AG10803 (cell line): ENCODE measurements at places on chromosomes 6 and 20.

DNA sequence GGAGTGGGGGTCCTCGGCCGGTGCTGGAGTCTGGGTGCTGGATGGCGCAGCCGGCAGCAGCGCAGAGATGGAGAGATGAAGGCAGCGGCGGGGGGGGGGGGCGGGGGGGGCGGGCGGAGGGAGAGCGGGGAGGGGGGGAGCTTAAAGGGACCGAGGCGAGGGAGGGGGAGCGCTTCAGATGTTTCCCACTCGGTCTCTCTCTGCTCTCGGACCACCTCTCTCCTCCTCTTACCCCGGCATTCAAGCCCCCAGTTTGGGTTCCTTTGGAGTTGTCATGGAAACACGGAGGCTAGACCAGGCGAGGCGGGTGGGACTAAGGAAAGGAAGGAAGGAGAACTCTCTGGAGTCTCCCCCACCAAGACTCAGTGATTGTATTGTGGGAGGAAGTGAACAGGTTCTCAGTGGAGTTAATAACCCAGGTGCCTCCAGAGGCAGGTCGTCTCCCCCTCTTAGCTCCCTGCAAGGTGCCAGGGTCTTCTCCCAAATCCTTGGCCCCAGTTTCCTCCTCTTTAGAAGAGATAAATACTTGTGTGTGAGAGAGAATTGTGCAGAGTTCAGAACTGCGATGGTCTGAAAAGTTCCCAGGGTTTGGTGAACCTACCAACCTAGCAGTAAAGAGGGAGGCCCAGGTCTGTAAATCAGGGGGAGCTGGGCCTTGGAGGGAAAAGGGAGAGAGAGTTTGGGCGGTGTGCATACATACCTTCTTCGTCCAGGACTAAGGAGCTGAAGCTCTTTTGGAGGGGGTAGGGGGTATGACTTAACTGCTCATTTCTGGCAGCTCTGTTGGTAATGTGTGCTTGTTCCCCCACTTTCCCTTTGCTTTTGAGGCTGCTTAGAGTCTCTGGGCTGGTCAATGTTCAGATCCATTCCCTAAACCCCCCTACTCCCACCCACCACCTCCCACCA is at the start of gene PRRT1:
TSS of gene PRRT1 (minus strand) at position 77 of the 906 bp plus-strand sequence. CDS start 112 bp downstream, outside the sequence.
- no peak for DNase-seq

GRCh38 chr20:61874421-61875068 is 191.1 kb downstream of the TAF4 start:
- DNase-seq, result peak; percentile 41

DNA sequence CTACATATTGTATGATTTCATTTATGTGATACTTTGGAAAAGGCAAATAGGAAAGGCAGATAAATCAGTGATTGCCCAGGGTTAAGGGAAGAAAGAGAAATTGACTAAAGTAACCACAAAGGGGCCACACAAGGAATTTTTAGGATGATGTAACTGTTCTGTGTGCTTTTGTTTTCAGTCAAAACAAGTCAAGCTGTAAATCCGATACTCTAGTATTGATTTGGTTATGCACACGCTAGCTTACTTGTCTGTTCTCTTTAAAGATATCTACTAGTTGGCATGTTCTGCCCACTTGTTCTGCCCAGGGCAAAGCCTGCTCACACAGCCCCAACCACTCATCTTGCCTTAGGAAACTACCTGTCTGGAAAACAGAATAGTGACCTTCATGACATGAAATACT is 6.4 kb downstream of the FBXL4 start:
- DNase-seq, result no peak

GRCh38 chr6:13012296-13012695 is 295.7 kb downstream of the PHACTR1 start:
- DNase-seq, result no peak

GRCh38 chr6:106178900-106179299 is 92.8 kb downstream of the PRDM1 start:
- DNase-seq, result no peak

DNA sequence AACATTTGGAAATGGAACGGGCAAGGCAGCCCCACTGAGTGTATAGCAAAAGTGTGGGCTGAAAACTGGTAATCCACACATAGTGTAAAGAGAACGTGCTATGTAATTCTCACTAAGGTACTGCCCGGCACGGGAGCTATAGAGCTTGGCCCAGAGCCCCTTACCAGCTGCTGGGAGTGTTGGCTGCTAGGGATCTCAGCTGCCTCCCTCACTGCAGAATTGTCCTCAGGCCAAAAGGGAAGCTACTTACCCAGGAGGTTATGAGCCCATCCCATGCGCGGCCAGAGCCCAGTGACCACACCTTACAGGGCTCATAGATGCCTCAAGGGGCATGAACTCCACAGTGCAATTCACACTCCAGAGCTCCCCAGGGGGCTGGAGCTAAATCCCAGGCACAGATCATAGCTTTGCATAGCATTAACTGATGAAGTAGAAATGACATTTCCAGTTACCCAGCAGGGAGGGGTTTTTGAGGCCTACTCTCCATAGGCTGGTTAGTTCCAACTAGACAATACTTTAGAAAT is 56.8 kb downstream of the LINC00237 start:
- DNase-seq, result no peak

DNA sequence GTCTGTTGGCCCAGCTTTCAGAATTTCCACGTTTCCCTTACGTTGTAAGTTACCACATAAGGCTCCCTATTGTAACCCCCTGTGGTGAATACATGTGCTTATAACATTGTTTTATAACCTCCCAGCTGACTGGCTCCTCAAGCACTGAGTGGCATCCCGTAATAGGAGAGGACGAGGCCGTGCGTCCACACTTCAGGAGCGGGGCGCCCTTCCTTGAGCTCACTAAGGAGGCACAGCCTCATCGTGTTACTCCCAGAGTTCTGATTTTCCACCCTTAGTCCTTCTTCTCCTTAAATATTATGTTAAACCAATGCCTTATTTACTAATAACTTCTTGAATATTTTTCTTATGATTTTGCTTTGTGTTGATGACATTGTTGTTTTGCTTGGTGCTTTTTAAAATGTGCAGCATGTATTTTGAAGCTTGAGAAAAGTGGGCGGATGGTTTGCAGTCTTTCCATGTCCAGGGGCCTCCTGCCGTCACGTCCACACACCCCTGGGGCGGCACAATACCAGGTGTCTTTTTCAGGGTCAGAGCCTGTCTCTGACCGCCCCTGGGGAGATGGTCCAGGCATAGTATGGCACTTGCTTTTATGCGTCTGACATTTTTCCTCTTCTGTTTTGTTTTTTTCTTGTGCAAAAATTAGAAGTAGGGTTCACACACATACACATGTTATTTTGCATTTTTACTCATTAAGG is 181.8 kb downstream of the DLL1 start:
- no peak for DNase-seq

GRCh38 chr20:443223-443775 is 19.0 kb downstream of the TBC1D20 start:
- no peak for DNase-seq

- no peak for DNase-seq
Observed at GRCh38 chr20:1423206-1423605, 30.4 kb upstream of the FKBP1A start.

GRCh38 chr6:135397172-135397952 is 100.2 kb downstream of the AHI1 start:
- DNase-seq, result no peak

- DNase-seq, result no peak
Observed at GRCh38 chr6:64996301-64996700, 710.7 kb downstream of the EYS start.

DNA sequence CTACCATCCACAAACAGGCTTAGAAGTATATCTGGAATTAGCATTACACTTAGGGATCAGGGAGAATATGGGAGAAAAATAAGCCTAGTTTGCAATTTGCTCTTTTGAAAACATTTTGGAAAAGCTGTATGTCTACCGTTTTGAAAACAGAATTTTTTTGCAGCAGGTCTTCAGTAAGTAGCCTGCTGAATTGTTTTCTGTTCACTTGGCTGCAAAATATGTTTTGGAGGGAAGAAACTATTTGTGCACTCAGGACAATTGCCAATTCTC is 39.6 kb downstream of the ILRUN start:
- DNase-seq, result peak; percentile 83

GRCh38 chr20:39146394-39146793 is 184.2 kb downstream of the DHX35 start:
- DNase-seq, result no peak

GRCh38 chr6:11242711-11243110 is 10.2 kb upstream of the NEDD9 start:
- peak; percentile 98 for DNase-seq

DNA sequence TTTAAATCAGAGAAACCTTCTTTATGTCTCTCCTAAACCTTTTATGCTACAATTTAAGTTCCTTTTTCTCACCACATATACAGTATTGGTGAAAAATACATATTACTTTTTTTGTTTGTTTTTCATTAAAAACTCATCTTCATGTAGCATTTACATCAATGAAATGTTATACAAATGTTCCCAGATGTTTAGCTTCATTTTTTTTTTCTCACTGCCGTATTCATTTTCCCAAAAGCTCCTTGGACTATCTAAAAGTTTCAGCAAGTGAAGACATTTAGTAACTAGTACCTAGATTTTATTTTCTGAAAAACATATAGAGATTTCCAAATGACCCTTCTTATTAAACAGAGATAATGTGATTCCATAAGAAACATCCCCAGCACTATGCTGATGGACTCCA is 128.9 kb downstream of the BMP5 start:
- DNase-seq, result no peak

DNA sequence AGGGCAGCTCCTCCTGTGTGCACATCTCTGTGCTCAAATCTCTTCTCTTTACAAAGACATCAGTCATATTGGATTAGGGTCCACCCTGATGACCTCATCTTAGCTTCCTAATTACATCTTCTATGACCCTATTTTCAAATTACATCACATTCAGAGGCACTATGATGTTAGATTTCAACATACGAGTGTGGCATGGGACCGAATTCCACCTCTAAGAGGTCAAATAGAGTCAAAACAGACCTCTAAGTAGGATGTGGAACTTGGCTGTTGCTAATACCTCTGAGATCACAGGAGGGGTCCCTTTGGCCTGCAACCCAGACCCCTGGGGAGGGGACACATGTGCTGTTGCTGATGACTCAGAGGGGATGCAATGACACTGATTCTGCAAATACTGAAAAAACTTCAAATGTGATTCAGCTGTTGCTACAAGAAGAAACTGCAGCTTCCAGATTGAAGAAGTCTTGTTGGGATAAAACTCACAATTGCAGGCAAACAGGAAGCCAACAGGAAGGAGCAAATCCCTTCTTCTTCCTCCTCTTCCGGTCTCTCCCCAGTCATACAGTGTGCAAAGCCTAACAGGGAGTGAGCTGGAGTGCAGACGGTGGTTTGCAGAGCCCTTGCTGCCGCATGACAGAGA is 216.2 kb downstream of the MYLK4 start:
- DNase-seq, result no peak

DNA sequence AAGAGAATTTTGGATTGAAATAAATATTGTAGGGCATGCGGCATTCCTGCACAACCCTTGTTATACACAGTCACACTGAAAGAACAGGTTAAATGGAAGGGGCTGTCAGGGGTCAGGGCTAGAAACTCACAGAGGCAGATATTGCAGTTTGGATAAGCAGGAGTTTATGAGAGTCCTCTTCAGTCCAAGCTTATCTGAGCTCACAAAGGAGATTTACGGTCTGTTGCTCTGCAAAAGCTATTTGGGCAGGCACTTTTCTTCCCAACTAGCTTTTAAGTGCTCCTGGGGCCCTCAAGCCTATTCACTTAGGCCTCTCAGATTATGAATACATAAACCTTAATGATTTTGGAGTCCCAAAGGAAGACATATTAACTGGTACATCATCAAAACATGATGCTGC is 156.2 kb downstream of the SOX4 start:
- no peak for DNase-seq

GRCh38 chr6:130453230-130453629 is 87.4 kb downstream of the TMEM200A start:
- DNase-seq, result peak; percentile 55

DNA sequence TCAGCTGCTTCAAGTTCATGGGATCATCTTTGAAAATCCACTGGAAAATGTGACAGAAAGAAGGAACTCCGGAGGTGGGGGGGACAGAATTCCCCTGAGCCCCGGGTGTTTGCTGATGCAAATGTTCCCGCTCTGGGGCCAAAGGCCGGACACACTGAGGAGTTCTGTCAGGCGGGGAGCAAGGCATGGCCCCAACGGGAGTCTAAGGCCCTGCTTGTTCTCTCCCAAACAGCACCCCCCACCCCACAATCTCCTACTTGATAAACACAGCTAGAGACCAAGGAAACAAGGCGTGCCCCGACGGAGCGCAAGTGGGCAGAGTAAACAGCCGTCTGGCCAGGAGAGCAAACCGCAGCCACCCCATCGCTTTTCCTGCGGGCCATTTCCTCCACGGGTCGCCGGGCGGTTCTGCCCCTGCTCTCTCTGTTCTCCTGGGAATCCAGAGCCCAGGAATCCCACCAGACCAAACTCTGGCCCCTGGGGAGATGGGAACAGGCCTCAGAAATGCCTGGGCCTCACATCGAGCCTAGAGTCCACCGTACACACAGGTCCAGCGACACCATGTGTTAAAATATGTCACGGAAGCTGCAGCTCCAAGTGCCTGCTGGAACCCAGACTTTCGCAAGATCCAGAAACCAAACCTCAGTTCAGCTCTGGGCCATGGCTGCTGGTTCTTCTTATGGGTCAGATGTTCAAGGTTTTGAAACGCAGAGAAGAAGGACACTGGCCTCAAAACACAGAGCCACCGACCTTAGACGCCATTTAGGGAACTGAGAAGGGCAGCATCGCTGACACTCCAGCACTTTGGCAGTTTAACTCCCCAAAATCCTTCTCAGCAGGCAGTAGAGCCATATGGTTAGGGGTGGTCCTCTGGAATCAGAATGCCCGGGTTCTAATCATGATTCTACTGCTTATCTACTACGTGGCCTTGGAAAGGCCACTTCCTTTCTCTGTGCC is 104.2 kb downstream of the PREX1 start:
- peak; percentile 80 for DNase-seq

GRCh38 chr6:32196682-32197616 is 4.5 kb upstream of the GPSM3 start:
- DNase-seq, result no peak

DNA sequence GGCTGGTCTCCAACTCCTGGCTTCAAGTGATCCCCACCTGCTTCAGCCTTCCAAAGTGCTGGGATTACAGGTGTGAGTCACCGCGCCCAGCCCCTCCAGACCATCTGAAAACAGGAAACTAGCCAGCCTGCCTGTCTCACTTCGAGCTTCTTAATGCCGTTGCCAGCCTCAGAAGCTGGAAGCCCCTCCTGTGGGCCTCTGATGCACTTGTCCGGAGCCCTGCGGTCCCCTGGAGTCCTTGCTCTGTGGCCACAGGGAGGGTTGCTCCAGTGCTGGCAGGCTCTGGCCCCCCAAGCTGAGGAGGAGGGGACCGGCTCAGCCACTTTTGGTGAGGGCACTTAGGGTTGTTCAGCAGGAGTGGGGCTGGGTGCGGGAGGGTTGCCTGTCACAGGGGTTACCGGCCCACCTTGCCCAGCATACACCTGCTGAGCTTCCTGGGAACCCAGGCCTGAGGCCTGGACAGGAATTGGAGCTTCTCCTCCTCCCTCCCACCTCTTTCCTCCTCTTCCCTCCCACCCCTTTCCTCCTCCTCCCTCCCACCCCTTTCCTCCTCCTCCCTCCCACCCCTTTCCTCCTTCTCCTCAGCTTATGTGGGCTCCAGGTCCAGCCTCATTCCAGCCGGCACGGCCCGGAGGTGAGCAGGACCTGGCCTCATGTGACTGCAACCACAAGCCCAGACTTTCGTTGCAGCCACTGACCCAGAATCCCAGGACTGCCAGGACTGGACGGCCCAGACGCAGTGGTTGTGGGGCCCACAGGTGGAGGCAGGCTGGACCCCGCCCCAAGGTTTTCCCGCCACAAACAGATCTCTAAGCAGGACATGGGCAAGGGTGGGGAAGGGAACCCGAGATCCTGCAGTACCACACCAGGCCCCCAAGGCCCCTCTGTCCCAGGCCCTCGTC is 9.4 kb upstream of the BIRC7 start:
- no peak for DNase-seq
